ENCODE measurements at places on chromosomes 11 and 22.

- no peak for DNase-seq
These were observed 1.6 kb downstream of the OR10A2 start for GRCh38 chr11:6864438-6864837.

DNA sequence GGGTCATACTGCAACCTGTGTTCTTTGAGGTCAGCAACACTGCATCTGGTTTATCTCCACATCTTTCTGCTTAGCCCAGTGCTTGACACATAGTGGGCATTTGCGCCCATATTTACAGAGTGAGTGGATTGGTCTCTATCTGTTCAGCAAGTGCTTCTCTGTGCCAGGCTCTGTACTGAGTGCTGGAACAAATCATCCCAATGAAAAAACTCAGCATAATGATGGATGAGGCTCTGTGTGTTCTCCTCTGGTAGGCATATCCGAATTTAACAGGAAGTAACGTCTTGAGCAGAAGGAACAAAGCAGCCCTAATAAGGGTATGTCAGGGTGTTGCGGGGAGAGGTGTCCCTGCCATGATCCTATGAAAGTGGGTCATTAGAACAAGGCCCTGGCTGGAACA lies 46.0 kb downstream of the MCM5 start:
- DNase-seq, result no peak

GRCh38 chr11:10878408-10879214 lies 20.8 kb upstream of the ZBED5 start:
- no peak for DNase-seq

DNA sequence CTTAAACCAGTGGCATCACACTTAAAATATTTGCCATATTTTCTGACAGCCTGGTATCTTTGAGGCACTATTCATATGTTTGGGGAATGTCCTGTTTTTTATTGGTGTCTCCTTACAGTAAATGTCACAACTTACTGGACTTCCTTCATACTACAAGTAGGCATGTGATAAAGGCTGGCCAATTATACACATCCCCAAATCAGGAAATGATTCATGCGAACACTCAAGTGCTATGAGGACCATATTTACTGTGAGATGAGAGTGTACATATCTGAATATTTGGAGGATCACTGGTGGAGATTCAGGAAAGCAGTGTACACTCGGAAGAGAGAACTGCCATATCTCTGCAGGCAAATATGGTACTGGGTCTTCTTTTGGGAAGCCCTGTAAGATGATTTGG lies 913.8 kb upstream of the CHORDC1 start:
- no peak for DNase-seq

DNA sequence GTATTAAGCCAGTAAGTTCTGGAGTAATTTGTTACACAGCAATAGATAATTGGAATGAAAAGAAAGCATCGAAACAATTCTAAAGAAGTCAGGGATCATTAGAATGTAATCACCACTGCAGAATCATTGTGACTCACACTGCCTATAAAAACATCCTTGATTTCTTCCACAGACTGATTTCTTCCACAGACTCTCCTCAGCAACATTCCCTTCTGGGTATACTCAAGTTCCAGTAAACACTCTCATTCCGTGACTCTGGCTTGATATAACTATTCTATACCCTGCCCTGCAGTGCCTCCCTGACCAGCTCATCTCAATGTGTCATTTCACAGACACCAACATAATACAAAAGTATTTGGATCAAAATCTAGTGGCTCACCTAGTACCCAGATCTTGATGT lies 120.5 kb downstream of the BBOX1 start:
- no peak for DNase-seq

DNA sequence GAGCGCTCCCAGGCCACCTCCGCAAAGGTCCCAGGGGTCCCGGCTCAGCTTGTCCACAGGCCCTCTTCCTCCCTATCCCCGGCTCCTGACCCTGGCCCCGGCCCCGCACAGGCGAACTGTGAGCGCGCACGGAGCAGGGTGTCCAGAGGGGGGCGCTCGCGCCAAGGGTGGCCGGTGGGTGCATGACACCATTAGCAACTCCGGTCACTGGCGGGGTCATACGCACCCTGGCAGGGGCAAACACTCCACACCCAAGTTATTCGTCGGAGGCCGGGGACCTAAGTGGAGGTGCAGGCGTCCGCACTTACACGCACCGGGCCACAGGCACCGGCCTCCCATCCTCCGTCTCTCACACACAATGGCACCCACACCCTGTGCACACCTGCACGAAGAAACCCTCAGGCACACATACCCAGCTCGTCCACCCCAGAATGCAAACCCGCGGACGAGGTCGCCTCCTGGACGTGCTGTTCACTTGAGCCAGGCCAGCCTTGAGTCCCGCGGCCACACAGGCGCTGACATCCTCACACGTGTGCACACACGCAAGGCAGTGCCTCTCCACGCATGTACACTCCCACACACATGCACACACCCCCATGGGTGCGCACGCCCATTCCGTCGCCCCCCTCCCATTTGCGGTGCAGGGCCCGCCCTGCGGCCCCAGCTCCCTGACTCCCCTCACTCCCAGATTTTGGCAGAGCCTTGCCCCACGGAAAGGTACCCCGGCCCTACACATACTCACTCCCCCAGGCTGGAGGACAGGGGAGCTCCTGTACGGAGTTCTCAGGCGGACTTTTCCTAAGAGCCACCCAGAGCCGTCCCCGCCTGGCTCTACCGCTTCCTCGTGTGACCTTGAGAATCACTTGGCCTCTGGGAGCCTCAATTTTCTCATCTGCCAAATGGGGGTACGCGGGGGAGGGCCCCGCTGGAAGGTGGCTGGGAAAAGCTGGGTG lies at the start of gene RASGRP2:
Gene RASGRP2, minus strand, starts transcription at position 552 of the 953 bp plus-strand sequence. CDS start 1,276 bp downstream, outside the sequence.
- DNase-seq, result no peak

GRCh38 chr11:61978703-61979661 lies 11.5 kb upstream of the FTH1 start:
- no peak for DNase-seq

DNA sequence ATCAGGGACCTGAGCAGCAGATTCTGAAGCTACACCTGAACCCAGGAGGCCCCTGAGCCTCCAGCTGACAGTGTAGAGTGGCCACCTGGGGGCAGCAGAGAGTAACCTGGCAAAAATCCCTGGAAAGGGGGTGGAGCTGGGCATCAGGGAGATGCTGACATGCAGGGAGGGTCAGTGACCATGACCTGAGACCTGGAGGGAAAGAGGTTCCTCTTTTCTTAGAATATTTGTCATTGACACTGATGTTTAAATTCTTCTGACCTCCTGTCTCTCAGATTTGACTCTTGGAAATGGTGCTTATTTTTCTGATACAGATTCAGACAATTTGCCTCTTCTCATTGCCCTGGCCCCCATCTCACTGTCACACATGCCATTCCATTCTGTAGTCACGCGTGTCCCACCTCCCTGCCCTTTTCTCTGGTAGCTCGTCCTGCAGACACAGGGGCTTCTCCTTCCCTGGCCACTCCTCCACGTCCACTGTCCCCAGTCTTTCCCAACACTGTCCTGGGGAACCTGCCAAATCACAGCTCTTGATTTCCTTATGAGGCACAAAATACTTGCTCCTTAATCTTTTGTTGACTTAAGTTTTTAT lies 117.2 kb upstream of the IGLL5 start:
- DNase-seq, result no peak

DNA sequence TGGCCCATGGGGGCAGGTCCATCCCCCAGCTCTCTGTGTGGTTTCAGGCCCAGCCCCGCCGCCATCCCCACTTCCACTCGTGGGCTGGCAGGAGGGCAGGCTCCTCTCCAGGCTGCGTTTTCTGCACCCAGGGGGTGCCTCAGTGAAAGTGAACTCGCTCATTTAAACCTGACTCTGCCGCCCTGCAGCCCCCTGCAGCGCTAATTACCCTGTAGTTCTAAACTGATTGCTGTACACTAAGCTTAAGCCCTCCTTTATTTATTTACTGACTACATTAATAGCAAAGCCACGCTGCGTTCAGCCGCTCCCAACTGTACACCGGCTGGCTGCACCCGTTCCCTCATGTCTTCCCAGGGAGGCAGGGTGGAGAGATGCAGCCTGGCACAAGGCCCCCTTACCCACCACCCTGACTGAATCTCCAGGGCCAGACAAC lies 36.6 kb upstream of the NNMT start:
- DNase-seq, result peak; percentile 50

DNA sequence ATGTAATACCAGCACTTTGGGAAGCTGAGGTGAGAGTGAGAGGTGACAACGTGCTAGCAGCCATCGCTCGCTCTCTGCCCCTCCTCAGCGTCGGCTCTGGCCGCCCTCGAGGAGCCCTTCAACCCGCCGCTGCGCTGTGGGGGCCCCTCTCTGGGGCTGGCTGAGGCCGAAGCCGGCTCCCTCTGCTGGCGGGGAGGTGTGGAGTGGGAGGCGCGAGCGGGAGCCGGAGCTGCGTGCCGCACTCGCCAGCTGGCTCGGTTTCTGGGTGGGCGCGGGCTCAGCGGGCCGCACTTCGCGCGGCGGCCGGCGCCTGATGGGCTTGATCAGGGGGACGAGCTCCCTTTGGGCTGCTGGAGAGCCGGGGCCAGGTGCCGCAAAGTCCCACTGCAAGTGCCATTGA lies 98.9 kb upstream of the UBASH3B start:
- peak; percentile 44 for DNase-seq

DNA sequence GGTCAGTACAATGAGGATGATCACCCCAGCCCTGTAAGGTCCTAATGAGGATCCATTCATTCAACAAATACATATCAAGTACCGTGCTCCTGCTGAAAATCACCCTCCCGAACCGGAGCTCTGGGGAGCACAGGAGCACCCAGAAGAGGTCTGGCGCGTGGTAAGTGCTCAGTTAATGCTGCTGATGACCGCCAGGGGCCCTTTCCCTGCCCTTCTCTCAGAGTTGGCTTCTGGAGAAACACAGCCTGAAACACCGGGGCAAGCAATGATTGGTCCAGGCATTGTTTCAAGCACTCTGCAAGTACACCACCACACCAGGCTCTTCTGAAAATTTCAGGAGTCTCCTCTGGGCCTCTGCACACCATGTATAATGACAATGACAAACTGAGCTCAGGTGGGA lies 3.8 kb upstream of the CCDC86 start:
- DNase-seq, result no peak

GRCh38 chr11:45997599-45997998 lies 75.1 kb downstream of the LARGE2 start:
- peak; percentile 56 for DNase-seq

DNA sequence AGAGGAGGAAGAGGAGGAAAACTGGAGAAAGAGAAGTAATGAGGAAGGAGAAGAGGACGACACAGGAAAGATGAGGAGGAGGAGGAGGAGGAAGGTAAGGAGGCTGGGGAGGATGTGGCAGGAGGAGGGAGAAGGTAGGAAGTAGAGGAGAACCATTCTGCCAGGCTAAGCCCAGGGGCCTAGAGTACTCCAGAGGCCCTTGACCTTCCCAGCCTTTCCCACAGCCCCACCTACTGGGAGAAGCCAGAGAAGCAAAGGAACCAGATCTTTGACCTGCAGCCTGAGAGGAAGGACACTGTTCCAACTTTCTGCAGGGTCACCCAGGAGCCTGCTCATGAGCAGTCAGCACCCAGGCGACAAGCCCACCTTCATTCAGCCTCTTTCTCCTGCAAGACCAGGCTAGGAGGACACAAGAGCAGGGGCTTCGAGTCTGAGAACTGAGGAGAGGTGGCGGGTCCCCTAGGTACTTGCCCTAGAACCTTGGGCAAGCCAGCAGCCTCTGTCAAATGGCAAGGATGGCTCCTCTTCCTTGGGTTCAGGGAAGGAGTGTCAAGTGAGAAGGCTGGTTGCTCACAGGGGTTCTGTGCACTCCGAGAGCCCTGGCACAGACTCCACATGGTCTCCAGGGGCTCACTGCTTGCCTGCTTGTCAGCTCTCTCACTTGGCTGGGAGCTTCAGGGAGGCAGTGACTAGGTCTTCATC lies 27.9 kb upstream of the OAF start:
- DNase-seq, result no peak

DNA sequence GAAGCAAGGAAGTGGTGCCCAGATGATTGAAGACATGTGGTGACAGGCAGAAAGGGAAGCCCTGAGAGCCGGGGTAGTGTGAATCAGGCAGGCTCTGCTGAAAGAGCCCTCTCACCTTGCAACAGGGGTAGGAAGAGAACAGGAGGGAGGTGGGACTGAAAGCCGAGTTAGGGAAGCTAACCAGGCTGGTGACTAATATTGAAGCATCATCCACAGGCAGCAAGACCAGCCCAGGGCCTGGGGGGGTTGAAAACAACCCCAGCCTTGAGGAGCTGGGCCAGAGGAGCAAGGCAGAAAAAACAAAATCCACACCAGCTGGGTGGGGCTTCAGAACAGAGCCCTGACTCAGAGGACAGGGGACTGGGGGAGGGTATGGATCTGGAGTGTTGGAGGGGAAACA lies 35.0 kb upstream of the CRTAM start:
- no peak for DNase-seq

DNA sequence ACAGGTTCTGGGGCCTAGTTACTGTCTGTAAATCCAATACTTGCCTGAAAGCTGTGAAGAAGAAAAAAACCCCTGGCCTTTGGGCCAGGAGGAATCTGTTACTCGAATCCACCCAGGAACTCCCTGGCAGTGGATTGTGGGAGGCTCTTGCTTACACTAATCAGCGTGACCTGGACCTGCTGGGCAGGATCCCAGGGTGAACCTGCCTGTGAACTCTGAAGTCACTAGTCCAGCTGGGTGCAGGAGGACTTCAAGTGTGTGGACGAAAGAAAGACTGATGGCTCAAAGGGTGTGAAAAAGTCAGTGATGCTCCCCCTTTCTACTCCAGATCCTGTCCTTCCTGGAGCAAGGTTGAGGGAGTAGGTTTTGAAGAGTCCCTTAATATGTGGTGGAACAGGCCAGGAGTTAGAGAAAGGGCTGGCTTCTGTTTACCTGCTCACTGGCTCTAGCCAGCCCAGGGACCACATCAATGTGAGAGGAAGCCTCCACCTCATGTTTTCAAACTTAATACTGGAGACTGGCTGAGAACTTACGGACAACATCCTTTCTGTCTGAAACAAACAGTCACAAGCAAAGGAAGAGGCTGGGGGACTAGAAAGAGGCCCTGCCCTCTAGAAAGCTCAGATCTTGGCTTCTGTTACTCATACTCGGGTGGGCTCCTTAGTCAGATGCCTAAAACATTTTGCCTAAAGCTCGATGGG lies 13.5 kb downstream of the PIK3IP1 start:
- DNase-seq, result no peak

DNA sequence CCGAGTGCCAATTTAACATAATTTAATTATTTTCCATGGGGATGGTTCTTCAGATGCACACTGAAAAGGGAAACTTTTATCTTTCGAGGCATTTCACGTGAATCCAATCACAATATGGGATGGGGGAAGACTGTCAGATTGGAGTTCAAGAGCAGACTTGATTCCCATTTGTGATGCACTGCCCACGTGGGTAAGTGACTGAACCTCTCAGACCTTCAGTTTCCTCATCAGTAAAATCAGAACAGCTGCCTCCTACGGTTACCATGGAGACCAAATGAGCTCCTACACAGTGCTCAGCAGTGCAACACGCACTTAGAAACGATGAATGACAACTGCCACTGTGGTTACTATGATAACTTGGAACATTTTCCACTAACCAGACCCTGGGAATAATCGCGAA lies 21.7 kb downstream of the KIAA0930 start:
- no peak for DNase-seq

- DNase-seq, result no peak
These were observed 81.1 kb downstream of the PIWIL3 start for GRCh38 chr22:24693379-24693778.

DNA sequence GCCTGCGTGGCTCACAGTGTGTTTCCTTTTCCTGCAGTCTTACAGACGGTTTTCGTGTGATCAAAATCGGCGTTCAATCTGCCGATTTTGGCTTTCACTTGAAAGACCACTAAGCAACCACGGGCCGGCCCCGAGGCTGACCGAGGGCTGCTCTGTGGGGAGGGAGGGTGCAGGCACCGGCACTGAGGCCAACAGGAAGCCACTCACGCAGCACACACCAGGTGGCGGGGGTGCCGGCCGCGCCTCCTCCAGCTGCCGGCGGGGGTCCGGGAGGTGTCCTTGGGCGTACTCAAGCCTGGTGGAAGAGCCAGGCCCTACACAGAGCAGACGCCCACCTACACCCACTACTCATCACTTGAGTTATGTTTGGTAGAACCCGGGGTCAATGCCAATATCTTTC lies 14.3 kb downstream of the TOLLIP start:
- no peak for DNase-seq

Data from NCI-H2227 treated with DMSO at 0.1 percent for 48 hours (cell line).